ENCODE measurements at places on chromosomes 1 and 21.

- DNase-seq: no peak
These were observed 7.9 kb downstream of the SLC45A1 start for GRCh38 chr1:8325771-8326170.

GRCh38 chr1:171754353-171754705 lies 12.5 kb upstream of the VAMP4 start:
- DNase-seq: peak; percentile 37

DNA sequence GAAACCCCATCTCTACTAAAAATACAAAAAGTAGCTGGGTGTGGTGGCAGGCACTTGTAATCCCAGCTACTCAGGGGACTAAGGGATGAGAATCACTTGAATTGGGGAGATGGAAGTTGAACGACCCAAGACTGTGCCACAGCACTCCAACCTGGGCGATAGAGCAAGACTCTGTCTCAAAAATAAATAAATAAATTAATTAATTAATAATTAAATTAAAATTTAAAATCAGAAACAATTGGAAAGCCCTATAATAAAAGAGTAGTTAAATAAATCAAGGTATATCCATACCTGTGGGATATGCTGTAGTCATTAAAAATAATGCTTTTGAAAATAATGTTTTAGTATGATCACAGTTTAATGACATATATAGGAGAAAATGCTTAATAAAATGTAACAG lies 15.6 kb upstream of the DDAH1 start:
- DNase-seq: no peak

DNA sequence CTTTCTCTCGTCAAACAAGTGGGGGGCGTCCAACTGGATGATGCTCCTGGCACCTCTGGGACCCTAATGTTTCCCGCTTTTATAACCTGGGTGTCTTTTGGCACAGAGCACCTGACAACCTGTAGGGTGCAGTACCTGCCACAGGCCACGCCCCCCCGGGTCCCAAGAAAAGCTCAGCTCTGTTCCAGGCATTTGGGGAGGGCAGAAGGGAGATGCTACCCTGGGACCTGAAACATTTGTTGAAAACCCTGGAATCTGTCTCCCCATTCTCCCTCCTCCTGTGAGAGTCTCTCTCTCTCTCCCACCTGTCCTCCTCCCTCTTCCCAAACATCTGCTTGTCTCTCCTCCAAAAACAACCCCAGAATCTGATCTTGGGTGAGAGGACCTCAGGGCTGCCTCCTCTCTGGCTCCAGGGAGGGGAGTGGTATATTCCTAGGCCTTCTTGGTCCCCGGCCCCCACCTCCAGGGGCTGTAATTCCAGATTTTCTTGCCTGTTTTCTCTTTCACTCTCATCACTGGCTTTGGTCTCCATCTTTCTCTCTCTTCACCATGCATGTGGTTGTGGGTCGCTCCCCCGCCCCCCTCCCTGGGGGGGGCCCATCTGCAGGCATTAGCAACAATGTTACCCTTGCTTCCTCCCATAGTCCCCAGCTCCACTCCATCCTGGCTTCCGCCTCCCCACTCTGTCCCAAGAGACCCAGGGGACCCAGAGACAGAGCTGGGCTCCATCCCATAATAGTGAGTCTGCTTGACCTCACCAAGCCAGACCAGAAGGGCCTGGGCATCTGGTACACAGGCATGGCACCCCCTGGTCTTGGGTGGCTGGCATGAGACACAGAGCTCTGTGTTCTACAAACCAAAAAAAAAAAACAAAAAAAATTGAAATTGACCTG lies 4.1 kb downstream of the AHDC1 start:
- no peak for DNase-seq

GRCh38 chr1:217534566-217534965 lies 96.3 kb downstream of the GPATCH2 start:
- DNase-seq: no peak

- peak; percentile 84 for DNase-seq
These were observed 5.3 kb upstream of the SLC6A9 start for GRCh38 chr1:44036409-44037139.

DNA sequence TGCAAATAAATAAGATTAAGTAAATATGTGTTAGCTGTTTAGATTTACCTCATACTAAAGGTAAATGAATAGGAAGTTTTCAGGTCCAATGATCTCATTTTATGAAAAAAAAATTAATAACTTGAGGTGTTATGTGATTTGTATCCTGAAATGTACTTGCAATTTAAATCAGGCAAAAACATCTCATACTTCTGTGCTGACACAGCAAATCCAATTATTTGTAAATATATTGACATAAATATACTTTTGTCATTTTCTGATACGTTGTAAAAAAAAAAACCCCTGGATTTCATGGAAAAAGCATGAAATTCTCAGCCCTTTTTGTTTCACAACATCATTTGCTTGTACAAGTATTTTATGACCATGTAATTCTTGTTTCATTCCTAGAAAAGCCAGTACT lies 184.1 kb upstream of the NCAM2 start:
- DNase-seq: no peak

DNA sequence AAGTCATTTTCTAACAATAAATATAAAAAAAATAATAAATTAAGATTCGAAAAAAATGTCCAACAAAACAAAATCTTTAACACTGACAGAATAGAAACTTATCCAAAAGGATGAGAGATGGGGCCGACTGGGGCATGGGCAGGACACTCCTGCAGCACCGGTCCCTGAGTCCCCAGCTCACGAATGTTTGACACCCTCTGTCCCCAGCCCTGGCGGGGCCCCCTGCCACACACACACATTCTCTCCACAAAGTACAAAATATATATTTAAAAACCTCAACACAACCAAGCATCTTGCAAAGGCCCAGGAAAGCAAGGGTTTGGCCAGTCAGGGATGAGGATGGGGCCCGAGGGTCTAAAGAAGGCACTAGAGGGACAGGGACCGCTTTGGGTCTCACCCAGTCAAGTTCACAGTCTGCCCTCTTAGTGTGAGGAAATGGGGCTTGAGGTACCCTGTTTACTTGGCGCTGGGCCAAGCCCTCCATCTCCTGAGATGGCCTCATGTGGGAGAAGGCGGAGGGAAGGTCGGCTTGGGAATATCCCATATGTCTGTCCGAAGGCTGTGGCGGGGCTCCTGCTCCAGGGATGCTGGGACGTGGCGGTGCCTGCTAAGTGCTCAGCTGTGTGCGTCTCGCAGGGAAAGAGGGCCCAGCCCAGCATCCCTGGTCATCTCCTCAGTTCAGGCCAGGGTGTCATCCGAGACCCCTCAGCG lies 31.3 kb downstream of the EPHA2 start:
- no peak for DNase-seq

DNA sequence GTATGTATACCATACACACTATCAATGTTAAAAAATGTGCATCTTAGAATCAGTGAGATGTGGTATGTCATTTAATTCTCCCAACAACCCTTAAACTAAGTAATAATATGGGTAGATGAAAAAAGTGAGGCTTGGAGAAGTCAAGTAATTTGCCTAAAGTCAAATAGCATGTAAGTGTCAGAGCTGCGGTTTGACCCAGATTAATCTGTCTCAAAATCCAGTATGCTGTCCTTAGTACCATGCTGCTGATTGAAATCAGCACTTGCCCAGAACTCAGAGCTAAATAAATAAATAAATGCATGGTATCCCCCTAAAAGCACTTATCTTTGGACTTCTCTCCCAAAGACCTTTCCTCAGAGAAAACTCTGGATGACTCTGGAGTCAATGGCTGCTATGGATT lies 16.7 kb downstream of the BCL9 start:
- no peak for DNase-seq

DNA sequence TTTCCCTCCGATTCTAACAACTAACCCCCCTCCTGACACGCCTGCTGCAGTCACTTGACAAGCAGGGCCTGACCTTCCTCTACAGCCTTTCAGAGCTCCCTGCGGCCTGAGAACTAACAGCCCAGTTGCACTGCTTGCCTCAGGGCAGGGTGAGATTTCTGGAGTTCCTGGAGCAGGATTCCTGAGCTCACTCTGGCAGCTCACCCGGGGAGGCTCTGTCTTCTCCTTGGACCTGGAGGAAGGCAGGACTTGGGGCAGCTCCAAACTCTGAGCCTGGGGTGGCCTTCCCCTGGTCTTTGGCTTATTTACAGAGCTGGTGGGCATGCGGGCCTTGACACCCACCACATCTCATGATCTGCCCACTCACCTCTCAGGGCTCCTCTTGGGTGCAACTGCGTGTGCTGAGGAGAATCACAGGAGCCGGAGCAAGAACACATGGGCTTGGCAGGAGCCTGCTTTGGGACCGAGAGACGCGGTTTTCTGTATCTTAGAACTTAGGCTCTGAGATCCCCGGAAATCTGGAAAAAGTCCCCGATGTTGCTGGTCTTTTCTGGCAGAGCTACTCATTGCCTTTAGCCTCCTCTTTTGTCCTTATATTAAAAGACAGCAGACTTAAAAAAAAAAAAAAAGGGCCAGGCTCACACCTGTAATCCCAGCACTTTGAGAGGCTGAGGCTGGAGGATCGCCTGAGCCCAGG lies 13.1 kb upstream of the SLC25A34 start:
- DNase-seq: no peak

- no peak for DNase-seq
These were observed 199.5 kb downstream of the SIPA1L2 start for GRCh38 chr1:232430467-232430866.

DNA sequence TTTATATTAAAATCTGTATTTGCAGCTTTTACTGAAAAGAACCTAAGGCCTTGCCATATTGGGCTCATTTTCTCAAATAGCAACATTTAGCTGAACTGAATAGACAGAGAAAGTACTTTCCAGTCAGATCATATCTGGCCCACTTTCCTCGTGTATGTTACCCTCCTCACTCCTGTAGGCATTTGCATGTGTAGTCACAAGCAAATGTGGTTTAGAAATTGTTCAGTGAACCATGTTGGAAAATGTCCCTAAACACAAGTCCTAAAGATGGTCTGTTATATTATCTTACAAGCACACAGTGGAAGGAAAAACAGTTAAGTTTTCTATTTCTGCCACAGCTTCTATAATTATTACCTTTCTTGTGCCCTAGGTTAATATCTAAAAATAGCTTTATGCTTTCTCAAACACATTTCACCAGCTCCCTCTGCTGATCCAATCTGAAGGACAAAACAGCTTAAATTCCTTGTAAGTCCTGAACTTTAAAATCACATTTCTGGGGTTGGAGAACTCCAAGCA lies 606 bp upstream of the FMO4 start:
- DNase-seq: no peak

DNA sequence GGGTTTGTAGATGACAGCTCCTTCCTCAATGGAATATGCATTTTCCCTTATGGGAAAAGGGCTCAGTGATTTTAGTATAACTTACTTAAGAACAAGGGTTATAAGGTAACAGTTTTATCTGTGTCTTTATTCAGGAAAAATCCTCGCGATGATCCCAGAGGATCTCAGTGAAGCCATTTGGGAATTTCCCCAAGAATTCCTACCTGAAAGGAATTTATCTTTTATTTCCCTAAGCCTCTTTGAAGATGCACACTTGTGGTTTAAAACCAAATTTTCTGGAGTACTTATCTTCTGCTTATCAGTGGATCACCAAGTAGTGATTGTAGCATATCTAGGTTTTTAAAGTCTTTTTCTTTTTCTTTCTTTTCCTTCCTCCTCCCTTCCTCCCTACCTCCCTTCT lies 58.8 kb downstream of the AK4 start:
- no peak for DNase-seq

All from inflammatory macrophage treated with lipopolysaccharide for 1 hour (primary cell).